IPS-NIHi11 (cell line): ENCODE measurements at places on chromosomes 1 and 21.
A peak's percentile ranks its signal among the peaks of the same experiment; 100 is the strongest.

DNA sequence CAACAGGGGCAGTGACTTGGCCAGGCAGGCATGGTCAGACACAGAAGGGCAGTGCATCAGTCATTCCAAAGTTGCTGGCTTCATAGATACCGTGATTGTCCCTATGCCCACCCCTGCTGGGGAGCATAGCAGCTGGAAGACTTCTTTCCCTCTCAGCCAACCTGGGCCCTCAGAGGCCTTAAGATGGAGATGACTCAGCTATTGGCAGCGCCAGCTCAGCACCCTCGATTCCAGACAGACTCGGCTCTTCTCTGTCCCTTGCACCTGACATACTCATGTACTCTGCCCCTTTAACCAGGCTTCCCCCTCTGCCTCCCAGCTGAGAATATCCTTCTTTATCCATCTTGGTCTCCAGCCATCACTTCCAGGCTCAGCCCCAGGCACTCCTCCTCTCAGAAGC lies 16.8 kb downstream of the SLAMF8 start:
- no peak for DNase-seq

DNA sequence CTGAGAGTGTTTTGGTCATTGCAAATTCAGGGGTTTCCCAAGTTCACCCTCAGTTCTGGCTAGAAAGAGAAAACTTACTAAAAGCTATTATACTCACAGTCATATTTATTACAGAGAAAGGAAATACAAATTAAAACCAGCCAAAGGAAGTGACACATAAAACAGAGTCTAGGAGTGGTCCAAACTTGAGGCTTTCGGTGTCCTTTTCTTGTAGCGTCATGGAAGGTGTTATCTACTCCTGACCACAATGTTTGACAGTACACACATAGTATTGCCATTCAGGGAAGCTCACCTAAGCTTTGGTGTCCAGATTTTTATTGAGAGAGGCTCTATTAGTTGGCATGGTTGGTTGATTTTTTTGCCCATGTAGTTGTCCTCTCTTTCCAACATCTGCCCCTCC lies 59.0 kb downstream of the SLC35A3 start:
- DNase-seq, result no peak

DNA sequence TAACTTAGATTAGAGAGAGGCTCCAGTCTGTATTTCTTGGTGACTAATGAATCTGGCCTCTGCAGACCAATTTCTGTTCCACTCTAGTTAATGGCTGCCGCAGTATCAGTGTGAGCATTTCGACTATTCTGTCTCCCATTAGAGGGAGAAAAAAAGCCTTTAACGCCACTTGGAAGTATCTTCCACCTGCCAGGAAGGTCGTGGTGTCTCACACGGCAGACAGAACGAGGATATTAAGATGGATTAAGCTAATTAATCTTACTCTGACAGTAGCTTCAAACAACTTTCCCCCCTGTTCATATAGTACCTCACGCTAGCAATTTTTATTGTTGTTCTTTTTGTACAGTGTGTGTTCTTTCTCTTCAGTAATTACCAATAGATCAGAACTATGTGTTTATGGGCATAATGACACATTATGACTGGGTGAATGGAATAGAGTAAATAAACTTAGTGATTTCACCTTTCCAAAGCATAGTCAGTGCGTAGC lies 153.8 kb downstream of the ADGRL2 start:
- no peak for DNase-seq

- no peak for DNase-seq
Observed at GRCh38 chr1:167104256-167104633, 10.4 kb downstream of the STYXL2 start.

DNA sequence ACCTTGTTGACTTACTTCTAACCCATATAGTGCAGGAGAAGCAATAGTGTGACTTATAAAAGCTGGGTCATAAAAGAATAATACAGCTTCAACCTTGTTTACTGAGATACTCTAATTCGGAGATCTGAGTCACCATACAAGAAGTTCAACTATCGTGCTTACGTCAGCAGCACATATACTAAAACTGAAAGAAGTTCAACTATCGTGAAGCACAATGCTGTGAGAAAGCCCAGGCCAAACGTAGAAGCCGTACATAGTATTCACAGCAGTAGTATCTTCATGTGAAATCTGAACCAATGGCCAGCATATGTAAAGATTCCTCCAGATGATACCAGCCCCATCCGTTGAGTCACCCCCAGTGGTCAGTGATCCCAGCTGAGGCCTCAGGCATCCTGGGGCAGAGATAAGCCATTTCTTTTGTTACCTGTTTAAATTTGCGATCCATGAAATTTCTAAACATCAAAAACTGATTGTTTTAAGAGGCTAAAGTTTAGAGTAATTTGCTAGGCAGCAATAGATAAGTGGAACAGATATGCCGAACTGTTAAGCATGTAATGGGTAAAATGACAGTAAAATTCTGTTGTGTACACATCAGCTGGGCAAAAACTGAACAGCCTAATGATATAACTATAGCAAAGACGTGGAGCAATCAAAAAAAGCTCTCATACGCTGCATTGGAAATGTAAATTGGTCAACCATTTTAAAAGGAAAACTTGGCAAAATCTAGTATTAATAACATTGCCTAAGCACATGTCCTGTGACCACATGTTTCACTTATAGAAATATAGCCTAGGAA lies 53.9 kb upstream of the SAMD13 start:
- no peak for DNase-seq

- DNase-seq, result peak; percentile 42
Observed at GRCh38 chr21:25790122-25790877, 55.5 kb downstream of the GABPA start.

GRCh38 chr1:155715777-155716176 lies 26.9 kb downstream of the DAP3 start:
- DNase-seq, result no peak

GRCh38 chr1:151594143-151594625 lies 17.7 kb upstream of the SNX27 start:
- peak; percentile 91 for DNase-seq

DNA sequence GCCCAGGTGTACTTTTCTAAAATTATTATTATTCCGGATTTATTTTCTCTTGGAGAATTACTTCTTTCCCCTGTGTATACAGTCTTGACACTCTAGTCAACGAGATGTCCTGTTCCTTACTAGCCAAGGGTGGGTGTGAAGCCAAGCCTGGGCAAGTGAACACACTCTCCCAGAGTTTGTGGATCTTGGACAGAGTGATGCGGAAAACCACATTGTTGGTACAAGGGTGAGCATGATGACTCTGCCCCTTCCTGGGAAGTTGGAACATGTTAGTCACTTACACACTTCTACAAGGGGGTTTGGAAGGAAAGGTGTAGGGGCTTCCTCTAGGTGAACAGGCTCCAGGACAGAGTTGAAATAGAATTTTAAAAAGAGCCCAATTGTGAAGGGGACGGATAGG lies 20.0 kb upstream of the RD3 start:
- no peak for DNase-seq

- DNase-seq, result no peak
Observed at GRCh38 chr1:212532469-212533147, 76.0 kb upstream of the ATF3 start.

DNA sequence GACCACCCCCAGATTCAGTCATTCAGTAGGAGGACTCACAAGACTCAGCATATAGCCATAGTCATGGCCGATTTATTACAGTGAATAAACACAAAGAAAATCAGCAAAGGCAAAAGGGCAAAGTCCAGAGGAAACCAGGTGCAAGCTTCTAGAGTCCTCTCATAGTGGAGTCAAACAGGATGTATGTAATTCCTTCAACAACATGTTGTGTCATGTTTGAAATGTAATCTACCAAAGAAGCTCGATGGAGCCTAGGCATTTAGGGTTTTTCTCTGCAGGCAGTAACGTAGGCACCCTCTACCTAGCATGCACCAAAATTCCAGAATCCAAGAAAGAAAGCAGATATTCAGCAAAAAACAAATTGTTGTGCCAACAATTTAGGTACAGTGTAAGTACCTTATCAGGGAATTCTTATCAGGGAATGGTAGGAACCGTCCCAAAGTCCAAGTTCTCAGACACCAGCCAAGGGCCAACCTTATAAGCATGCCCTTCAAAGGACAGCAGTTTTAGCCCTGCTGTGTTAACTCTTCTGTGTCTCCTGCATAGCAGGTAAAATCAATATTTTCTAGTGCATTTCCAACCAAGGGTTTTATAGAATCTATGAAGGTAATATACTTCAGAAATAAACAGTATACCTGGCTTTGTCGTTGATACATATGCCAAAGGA lies 16.1 kb upstream of the SLAMF6 start:
- DNase-seq, result no peak

DNA sequence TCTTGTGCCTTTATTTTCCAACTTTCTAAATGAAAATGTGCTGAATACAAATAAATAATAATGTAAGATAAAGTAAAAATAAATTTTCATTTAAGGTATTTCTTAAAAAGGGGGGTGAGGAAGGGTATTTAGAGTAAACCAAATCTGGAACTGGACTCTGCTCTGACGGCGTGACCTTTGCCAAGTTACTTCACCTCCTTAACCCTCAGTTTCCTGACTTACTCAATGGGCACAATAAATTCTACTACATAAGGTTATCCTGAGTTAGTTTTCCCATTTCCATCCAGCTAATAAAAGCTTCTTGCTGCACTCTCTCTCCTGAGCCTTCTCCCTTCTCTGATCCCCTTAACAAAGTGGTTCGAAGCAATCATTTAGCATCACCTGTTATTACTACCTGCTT lies 93.9 kb downstream of the NID1 start:
- no peak for DNase-seq

DNA sequence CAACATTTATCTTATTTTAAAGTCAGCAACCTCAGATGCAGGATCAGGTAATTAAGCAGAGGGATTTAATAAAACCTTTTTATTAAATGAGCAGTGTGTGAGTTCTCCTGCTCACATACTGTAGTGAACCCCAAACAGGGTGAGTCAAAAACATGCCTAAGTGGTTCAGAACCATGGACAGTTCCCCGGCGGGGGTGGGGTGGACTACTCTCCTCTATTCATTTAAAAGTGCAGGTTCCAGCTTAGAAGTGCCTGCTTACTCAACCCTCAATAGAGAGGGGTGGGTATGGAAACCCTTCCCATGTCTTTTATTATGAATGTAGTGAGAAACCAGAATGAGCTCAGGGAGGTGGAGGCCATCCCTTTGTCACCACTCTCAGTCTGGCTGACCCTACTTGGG lies 397.9 kb downstream of the HHAT start:
- DNase-seq, result peak; percentile 70
